ENCODE measurements at places on chromosomes 12 and 14.

- no peak for DNase-seq
These were observed 37.8 kb downstream of the GALNT9 start for GRCh38 chr12:132291402-132292175.

DNA sequence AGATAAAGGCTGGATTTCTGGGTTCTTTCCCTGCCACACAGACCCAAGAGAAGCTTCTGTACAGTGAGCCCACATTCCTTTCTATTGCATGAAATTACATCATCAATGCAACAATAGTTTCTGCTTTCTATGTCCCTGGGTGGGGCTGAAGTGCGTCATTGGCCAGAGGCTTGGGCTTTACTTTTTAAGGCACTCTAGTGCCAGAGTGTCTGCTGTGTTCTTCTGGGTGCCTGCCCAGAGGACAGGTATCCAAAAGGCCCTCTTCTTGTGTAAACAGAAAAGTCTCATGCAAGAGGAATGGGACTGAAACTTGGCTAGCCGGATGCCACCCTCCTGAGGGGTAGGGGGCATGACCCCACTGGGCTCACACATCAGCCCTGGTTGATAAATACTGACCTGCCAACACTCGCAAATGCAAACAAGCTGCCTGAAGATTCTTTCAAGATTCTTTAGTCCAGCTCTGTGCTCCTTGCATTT, 5.9 kb downstream of the KRT86 start:
- DNase-seq, result no peak

DNA sequence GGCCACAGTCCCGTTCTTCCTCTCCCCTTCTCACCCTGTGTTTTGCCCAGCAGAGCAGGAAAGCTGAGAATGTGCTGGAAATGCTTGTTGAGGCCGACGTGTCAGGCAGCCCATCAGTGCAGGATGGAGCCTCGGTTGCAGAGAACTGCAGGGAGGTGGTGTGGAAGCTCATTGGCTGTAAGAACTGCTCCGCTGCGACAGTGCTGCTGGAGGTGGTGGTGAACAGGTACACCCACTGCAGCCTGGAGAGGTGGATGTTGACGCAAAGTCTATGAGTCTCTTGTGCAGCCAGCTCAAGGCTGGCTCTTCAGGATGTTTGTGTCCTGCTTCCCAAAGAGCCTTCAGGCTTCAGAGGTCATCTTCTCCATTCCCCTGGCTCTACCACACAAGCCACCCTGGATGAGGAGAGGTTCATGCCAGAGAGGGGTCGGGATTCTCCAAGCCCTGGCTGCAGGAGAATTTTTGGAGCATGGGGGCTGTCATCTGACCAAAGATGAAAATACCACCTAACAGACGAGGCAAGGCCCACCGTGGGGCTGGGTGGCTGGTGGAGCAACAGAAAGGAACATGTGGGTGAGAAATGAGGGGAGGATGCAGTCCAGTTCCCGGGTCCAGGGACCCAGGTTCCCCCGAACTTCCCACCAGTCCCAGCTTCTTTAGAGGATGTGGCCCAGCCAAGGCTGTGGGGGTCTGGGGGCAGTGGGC, 174.1 kb upstream of the PRMT8 start:
- no peak for DNase-seq

GRCh38 chr12:109678719-109679118, 34.9 kb upstream of the FAM222A start:
- no peak for DNase-seq

DNA sequence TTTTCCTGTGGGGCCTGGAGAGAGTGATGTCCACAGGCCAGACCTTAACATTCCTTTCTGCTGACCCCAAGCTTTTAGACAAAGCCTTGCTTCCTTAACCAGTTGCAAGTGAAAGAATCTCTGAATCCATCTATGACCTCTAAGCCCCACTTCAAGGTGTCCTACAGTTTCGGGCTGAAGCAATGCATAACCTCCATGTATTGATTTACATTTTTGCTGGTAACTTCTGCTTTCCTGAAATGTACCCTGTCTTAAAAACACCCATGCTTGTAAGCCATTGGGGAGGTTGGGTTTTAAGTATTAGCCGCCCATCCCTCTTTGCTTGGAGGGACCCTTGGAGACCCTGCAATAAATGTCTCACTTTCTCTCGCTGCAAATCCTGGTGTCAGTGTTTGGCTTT, 190.6 kb downstream of the VRK1 start:
- no peak for DNase-seq

DNA sequence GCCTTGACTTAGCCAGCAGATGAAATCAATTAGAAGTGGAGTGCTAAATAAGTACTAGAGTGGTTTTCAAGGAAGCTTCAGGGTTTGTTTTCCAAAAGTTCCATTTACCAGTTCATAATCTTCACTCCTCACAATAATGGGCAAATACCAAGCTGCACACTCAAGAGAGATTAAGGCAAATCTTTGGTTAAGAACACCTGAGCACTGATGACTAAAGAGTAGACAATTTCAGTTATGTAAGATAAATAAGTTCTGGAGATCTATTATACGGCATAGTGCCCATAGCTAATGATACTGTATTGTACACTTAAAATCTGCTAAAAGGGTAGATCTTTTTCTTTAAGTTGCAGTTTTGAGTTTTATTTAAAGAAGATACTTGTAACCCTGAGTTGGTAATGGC, 125.0 kb downstream of the ARMH4 start:
- DNase-seq, result no peak

- no peak for DNase-seq
These were observed 245.9 kb downstream of the CHST11 start for GRCh38 chr12:104702565-104703139.
